ENCODE measurements at places on chromosomes 6 and 20. TPM values are rescaled to one million over a fixed set of nuclear protein-coding genes. Genes with fewer than 3 reads are reported as not detected.
A peak's percentile ranks its signal among the peaks of the same experiment; 100 is the strongest.

DNA sequence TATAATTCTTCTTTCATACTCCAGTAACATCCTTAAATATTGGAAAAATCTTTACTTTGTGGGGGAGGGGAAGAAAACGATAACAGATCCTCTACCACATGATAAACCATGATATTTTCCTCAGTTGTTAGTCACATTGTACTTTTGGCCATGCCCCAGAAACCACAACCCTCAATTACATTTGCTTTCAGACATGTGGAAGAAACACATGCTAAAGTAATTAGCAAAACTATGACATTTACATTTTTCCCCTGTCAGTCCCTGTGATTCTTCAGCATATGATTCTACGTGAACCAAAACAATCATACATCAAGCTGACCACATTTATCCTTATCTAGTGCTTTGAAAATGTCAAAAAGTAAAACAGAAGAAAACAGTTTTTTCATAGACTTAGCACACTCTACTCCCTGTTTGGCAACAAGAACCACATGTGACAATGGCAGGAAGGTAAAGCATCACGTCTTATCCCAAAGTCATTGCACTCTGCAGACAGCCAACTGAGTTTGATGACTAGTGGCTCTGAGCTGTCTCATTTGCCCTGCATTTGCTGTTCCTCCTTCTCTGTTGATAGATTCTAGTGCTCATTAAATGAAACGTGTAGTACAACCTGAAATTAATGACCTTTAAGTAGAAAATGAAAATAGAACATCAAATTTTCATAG is 505.8 kb upstream of the MARCKS start:
- H3K36me3 ChIP-seq: no peaks in the 10 kb centered on the region
- H3K27ac ChIP-seq: peak overlapping the region; percentile 92
- H3K4me3 ChIP-seq: no peak overlapping the region
- peaks cover 54% of the 10 kb centered on the region for H3K4me1 ChIP-seq
- no peaks in the 10 kb centered on the region for H3K27me3 ChIP-seq
- DNase-seq: no peak

DNA sequence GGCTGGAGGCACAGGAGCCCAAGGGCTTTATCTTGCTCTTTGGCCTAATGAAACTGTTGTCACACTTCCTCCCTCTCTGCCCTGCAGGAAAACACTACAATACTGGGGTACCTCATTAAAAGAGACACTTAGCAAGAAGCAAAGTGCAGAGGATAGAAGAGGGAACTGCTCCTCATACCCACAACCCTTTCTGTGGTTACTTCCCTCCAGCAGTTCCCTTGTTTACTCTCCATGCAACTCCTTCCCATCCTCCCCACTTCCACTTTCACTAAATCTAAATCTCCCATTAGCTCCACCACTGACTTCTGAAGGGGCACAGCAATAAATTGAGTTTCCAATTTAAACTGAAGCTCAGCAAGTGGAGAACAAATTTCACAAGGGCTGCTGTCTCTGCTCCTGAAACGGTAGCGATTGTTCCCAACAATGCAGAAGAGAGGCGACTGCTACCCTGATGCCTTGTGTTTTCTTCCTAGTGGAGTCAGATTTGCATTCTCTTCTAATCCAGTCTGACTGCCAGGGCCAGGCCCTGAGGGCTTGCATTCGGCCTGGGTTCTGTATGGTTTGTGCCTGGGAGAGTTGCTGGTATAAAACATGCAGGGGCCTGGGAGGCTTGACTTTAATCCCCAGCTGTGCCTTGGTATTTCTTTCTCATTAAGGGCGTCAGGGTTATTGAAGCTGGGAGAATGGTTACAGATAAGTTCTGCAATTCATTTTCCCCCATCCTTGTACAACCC is 454.7 kb downstream of the TFAP2B start:
- H3K4me3 ChIP-seq: no peak overlapping the region
- no peaks in the 10 kb centered on the region for H3K27me3 ChIP-seq
- no peak overlapping the region for H3K27ac ChIP-seq

GRCh38 chr20:37337208-37337991 is 8.5 kb upstream of the SRC start:
- DNase-seq: peak; percentile 25
- peaks cover 13% of the 10 kb centered on the region for H3K4me1 ChIP-seq
- H3K27me3 ChIP-seq: no peaks in the 10 kb centered on the region
- H3K36me3 ChIP-seq: no peaks in the 10 kb centered on the region

DNA sequence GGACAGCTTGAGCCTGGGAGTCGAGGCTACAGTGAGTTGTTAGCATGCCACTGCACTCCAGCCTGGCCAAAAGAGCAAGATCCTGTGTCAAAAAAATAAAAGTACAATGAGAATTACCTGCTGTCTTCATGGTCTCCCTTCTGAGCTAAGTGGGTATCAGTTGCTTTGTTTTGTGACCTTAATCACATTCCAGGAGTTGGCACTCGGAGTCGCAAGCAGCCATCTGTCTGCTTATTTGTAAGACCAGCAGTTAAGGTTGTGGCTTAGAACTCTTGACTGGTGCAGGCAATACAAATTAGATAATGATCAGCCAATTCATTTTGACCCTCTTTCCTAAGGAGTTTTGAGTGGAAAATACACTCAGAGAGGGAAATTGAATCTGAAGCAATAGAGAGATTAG is 114.0 kb downstream of the MYO6 start:
- no peak overlapping the region for H3K27ac ChIP-seq
- H3K27me3 ChIP-seq: no peaks in the 10 kb centered on the region
- H3K36me3 ChIP-seq: peaks cover 22% of the 10 kb centered on the region
- no peaks in the 10 kb centered on the region for H3K4me1 ChIP-seq
- DNase-seq: no peak
- H3K4me3 ChIP-seq: no peak overlapping the region

GRCh38 chr6:155378276-155378675 is 64.0 kb upstream of the TFB1M start:
- no peak for DNase-seq
- no peaks in the 10 kb centered on the region for H3K27me3 ChIP-seq
- H3K4me1 ChIP-seq: peaks cover 21% of the 10 kb centered on the region

GRCh38 chr20:9052136-9052535 is 16.8 kb upstream of the PLCB4 start:
- H3K27me3 ChIP-seq: no peaks in the 10 kb centered on the region
- no peaks in the 10 kb centered on the region for H3K36me3 ChIP-seq
- no peak for DNase-seq
- H3K4me3 ChIP-seq: no peak overlapping the region
- H3K4me1 ChIP-seq: peaks cover 42% of the 10 kb centered on the region
- peak overlapping the region; percentile 95 for H3K27ac ChIP-seq

TFAP2C gene
- 36.2 TPM for total RNA-seq

GRCh38 chr6:37614491-37614890 is 83.2 kb downstream of the MDGA1 start:
- DNase-seq: no peak
- H3K36me3 ChIP-seq: no peaks in the 10 kb centered on the region
- no peak overlapping the region for H3K4me3 ChIP-seq
- peaks cover 10% of the 10 kb centered on the region for H3K4me1 ChIP-seq
- no peak overlapping the region for H3K27ac ChIP-seq

DNA sequence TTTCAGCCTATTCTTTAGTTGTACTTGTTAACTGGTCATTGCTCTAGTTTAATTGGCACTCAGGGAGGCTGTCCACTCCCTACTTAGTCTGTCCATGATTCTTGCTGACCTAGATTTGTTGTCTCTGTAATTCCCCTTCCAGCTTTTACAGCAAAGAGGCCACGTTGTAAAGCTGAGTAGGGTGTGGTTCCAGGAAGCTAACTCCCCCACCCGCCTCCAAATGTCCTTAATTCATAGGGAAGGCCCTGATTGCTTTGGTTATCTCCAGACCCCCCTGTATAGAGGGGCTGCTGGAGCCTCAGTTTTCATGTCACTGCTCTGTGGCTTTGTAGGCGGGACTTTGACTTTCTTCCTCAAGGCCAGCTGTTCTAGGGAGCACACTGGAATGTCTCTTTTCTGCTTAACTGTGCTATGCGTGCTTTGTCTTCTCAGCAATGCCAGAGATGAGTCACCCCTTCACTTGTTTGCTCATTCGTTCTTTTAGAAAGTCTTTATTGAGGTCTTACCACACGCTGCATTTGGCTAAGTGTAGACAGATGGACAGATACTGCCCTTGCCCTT is 175.1 kb upstream of the JAG1 start:
- H3K27ac ChIP-seq: peak overlapping the region; percentile 64
- peaks cover 14% of the 10 kb centered on the region for H3K4me1 ChIP-seq
- no peaks in the 10 kb centered on the region for H3K27me3 ChIP-seq
- no peak overlapping the region for H3K4me3 ChIP-seq

LRRN4 gene
- total RNA-seq: not detected

DNA sequence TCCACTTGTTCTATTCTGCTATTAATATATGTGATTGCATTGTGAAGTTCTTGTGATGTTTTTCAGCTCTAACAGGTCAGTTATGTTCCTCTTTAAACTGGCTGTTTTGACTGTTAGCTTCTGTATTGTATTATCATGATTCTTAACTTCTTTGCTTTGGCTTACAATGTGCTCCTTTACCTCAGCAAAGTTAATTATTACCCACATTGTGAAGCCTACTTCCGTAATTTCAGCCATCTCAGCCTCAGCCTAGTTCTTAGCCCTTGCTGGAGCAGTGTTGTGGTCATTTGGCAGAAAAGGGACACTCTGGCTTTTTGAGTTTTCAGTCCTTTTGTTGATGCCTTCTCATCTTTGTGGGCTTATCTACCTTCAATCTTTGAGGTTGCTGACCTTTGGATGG is 440.2 kb downstream of the TBC1D32 start:
- H3K27me3 ChIP-seq: no peaks in the 10 kb centered on the region
- no peak overlapping the region for H3K4me3 ChIP-seq
- H3K27ac ChIP-seq: no peak overlapping the region
- H3K4me1 ChIP-seq: no peaks in the 10 kb centered on the region

DNA sequence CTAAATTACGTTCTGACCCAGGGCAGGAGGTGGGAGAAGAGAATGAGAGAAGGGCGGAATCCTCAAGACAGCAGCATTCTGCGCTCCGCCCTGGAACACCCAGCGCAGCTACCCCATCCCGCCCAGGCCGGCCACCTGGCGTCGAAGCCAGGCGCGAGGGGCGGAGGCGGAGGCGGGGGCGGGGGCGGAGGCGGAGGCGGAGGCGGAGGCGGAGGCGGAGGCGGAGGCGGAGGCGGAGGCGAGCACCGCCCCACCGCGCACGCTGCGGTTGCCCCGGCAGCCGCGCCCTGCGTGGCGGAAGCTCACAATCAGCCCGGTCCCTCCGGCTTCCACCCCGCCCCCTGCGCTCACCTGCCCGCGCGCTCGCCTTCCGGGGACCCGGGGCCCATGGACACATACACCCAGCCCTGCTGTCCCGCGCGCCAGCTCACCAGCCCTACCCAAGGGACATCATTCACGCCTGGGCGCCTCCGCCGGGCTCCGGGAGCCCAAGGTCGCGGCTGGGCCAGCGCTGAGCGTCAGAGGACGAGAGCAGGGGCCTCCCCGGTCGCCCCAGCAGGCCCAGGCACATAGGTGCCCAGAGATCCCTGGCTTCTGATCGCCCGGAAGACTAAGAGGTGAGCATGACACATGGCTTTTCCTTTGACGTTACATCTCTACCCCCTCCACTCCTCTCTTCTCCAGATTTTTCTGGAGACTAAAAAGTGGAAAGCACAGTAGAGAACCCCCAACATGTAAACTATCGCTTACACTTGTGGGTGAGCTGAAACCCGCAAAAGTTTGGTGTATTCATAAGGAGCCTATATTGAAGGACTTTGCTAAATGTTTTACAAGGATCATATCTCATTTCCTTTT is at the start of gene ANKEF1:
Gene ANKEF1, plus strand, starts transcription at position 271 of the 855 bp plus-strand sequence. CDS start 3,315 bp downstream, outside the sequence.
- H3K27ac ChIP-seq: no peak within 1 kb of the TSS
- no peak for DNase-seq
- peaks cover 14% of the 10 kb centered on the region for H3K27me3 ChIP-seq
- H3K36me3 ChIP-seq: no peaks in the 10 kb centered on the region
- peak within 1 kb of the TSS; percentile 67 for H3K4me3 ChIP-seq

TBXT gene
- total RNA-seq: not detected

FLRT3 gene
- 1.5 TPM for total RNA-seq

GRCh38 chr20:46126440-46127056 is 8.4 kb downstream of the CD40 start:
- H3K4me3 ChIP-seq: no peak overlapping the region
- H3K4me1 ChIP-seq: peaks cover 12% of the 10 kb centered on the region
- H3K27ac ChIP-seq: no peak overlapping the region
- H3K27me3 ChIP-seq: peaks cover 61% of the 10 kb centered on the region
- peaks cover 3% of the 10 kb centered on the region for H3K36me3 ChIP-seq
- peak; percentile 13 for DNase-seq

DNA sequence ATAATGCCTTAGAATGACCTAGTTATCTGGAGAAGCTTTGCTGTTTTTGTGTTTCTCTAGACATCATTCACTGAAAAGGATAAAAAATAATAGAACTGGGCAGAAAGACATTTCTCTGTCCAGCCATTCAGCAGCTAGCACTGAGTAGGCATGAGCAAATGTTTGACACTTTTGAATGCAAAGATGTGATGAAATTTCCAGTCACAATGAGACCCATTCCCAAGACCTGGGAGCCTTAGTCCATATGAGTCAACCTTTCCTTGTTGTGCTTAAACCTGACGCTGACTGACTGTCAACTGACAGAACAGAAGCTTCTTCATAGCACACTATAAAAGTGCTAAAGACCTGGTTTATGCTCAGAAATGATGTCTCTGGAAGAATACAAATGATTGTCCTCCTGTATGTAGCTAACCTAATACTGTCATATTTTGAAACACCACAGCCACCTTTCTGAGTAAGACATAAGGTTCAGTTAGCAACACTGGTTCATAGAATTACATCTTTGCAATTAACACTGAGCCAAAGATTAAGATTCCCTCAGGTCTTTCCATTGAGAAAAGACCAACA is 17.1 kb downstream of the RALGAPA2 start:
- H3K4me1 ChIP-seq: peaks cover 15% of the 10 kb centered on the region
- no peaks in the 10 kb centered on the region for H3K27me3 ChIP-seq
- H3K36me3 ChIP-seq: no peaks in the 10 kb centered on the region
- DNase-seq: no peak

DNA sequence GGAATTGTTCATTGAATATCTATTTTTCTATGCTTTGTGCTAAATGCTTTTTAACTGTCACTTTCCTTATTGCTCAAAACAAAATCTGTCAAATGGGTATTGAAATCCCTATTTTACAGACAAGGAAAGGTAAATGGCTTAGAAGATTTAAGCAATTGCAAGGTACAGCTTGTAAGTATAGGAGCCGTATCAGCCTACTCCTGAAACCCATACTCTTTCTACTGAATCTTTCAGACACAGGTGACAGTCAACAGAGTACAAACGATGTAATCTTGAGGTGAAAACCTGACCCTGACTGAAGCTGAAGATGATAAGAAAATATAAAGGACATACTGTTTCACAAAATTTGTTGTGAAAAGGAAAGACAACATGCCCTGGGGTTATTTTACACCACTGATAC is 7.0 kb upstream of the COX7A2 start:
- H3K4me1 ChIP-seq: peaks cover 4% of the 10 kb centered on the region
- H3K27ac ChIP-seq: no peak overlapping the region
- DNase-seq: no peak
- H3K27me3 ChIP-seq: no peaks in the 10 kb centered on the region
- H3K4me3 ChIP-seq: no peak overlapping the region

NANP gene
- 6.8 TPM for total RNA-seq

Measured in chondrocyte (in vitro differentiated cells).